ENCODE measurements at places on chromosomes 1 and 21.

- no peak for DNase-seq
These were observed 123.9 kb upstream of the DPYD start for GRCh38 chr1:98044766-98045165.

GRCh38 chr1:232909752-232910151 lies 40.7 kb upstream of the NTPCR start:
- DNase-seq: no peak

- DNase-seq: no peak
These were observed at the start of gene SHCBP1L for GRCh38 chr1:182952677-182953444. SHCBP1L (minus strand) TSS chr1:182953166; CDS start chr1:182953133, 33 bp downstream.

DNA sequence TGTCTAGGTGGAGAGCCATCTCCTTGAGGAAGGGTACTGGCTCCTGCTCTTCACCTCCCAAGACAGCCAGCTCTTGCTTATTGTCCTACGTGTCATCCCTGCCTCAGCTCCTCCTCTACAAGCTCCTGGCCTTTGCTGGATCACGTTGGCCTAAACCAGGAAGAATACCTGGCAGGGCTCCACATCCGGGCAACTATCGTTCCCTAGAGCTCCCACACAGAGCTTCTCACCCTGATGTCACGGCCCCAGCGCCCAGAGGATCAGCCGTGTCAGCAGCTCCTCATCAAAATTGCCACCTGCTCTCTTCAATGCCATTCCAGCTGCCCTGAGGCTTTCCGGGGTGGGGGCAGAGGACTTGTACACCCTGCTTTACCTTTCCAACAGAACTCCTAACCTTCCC lies 1.9 kb upstream of the TPM3 start:
- no peak for DNase-seq

GRCh38 chr1:234944439-234945344 lies 183.9 kb downstream of the TOMM20 start:
- no peak for DNase-seq

DNA sequence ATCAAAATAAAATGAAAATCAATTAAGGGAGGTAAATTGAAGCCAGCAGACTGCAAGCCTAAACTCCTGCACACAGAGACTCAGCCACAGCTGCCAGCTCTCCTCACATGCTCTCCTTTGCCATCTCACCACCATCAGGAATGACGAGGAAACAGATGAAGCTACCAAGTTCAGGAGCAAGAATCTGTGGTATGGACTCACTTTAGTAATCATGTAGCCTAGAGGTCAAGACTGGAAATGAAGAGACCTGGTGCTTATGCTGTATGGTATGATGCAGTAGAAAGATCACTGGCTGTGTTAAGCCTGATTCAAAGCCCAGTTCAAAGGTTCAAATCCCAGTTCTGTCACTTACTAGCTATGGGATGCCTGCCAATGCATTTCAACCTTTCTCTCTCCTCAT lies 78.9 kb upstream of the CAMK1G start:
- DNase-seq: no peak

DNA sequence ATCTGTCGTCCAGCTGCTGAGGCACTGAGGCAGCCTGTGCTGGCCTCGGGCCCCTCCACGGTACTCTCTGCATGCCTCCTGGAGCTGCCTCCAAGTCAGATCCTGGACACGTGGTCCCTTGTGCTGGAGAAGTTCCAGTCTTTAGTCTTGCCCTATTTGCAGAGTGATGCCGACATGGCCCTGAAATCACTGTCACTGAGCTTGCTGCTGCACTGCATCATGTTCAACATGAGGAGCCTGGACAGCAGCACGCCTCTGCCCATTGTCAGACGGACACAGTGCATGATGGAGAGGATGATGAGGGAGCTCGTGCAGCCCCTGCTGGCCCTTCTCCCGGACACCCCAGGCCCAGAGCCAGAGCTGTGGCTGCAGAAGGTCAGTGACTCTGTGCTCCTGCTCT lies 10.0 kb downstream of the URB2 start:
- DNase-seq: no peak

- no peak for DNase-seq
These were observed 66.8 kb upstream of the BACH1 start for GRCh38 chr21:29231756-29232529.
